ENCODE measurements at places on chromosomes 1 and 21.

DNA sequence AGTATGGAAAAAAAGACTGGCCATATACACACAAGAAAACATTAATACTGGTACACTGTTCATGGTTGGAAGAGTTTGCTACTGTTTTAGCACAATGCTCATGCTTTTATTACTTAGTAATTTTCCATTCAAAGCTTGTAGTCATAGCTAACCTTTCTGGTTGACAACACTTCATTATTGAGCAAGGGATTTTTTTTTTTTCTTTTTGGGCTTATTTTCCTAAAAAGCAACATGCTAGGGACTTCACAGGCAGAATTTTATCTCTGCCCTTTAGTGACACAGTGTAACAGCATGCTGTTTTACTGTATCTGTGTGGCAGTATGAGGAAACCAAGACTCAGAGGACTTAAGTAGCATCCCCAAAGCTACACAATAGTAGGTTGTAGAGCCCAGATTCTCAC lies 58.5 kb downstream of the FGGY start:
- no peak for DNase-seq
- no peak overlapping the region for H3K27ac ChIP-seq
- H3K4me3 ChIP-seq, result no peak overlapping the region
- H3K27me3 ChIP-seq, result no peaks in the 10 kb centered on the region

- DNase-seq, result no peak
- H3K36me3 ChIP-seq, result no peaks in the 10 kb centered on the region
- no peaks in the 10 kb centered on the region for H3K4me1 ChIP-seq
- no peak overlapping the region for H3K4me3 ChIP-seq
- no peaks in the 10 kb centered on the region for H3K27me3 ChIP-seq
Measured at GRCh38 chr1:81183051-81183450, 617.7 kb upstream of the ADGRL2 start.

- no peaks in the 10 kb centered on the region for H3K4me1 ChIP-seq
- no peak overlapping the region for H3K4me3 ChIP-seq
- H3K27ac ChIP-seq, result no peak overlapping the region
- DNase-seq, result no peak
- H3K27me3 ChIP-seq, result peaks cover 7% of the 10 kb centered on the region
Measured at GRCh38 chr1:116345011-116345410, 28.0 kb upstream of the ATP1A1 start.

GRCh38 chr21:44849616-44850130 lies 23.8 kb downstream of the PTTG1IP start:
- no peak overlapping the region for H3K4me3 ChIP-seq
- H3K27me3 ChIP-seq, result no peaks in the 10 kb centered on the region
- peaks cover 64% of the 10 kb centered on the region for H3K4me1 ChIP-seq
- no peak overlapping the region for H3K27ac ChIP-seq

- no peaks in the 10 kb centered on the region for H3K36me3 ChIP-seq
- no peak overlapping the region for H3K27ac ChIP-seq
- no peak overlapping the region for H3K4me3 ChIP-seq
- peaks cover 8% of the 10 kb centered on the region for H3K4me1 ChIP-seq
Measured at GRCh38 chr21:32812035-32812434, 40.5 kb upstream of the PAXBP1 start.

GRCh38 chr1:240794046-240794843 lies 182.3 kb upstream of the GREM2 start:
- DNase-seq, result no peak
- H3K36me3 ChIP-seq, result no peaks in the 10 kb centered on the region
- H3K27me3 ChIP-seq, result no peaks in the 10 kb centered on the region
- H3K27ac ChIP-seq, result no peak overlapping the region

- no peak overlapping the region for H3K27ac ChIP-seq
- H3K36me3 ChIP-seq, result no peaks in the 10 kb centered on the region
- peaks cover 27% of the 10 kb centered on the region for H3K4me1 ChIP-seq
- H3K27me3 ChIP-seq, result no peaks in the 10 kb centered on the region
Measured at GRCh38 chr1:198780376-198780775, 141.5 kb downstream of the PTPRC start.

- H3K4me3 ChIP-seq, result no peak overlapping the region
- no peaks in the 10 kb centered on the region for H3K36me3 ChIP-seq
- no peak for DNase-seq
- H3K27ac ChIP-seq, result no peak overlapping the region
- H3K27me3 ChIP-seq, result no peaks in the 10 kb centered on the region
- H3K4me1 ChIP-seq, result no peaks in the 10 kb centered on the region
Measured at GRCh38 chr1:13707164-13707563, 7.2 kb downstream of the PRDM2 start.

- no peaks in the 10 kb centered on the region for H3K27me3 ChIP-seq
Measured at GRCh38 chr1:160708118-160708517, 3.5 kb downstream of the CD48 start.

DNA sequence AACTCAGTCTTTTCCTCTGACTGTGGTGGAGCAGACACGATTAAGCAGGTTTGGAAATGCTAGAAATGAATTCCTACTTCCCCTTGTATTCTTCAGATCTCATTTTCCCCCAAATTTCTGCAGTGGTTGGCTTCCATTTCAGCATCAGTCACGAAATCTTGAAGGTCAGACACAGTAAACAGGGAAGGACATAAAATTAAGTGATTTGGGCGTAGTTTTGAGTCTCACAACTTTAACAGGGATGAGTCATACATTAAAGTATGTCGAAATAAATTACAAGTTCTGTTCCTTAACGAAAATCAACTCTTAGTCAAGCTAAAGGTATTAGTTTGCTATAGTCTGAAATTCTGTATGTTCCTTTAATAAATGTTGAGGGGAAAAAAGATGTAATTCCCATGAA lies 61.1 kb downstream of the HNRNPR start:
- no peaks in the 10 kb centered on the region for H3K4me1 ChIP-seq
- no peaks in the 10 kb centered on the region for H3K27me3 ChIP-seq
- H3K4me3 ChIP-seq, result no peak overlapping the region
- no peak overlapping the region for H3K27ac ChIP-seq
- DNase-seq, result no peak

GRCh38 chr1:209633335-209633997 lies 18.8 kb downstream of the LAMB3 start:
- peaks cover 8% of the 10 kb centered on the region for H3K27me3 ChIP-seq
- DNase-seq, result no peak
- H3K27ac ChIP-seq, result no peak overlapping the region
- no peaks in the 10 kb centered on the region for H3K36me3 ChIP-seq

- peaks cover 2% of the 10 kb centered on the region for H3K4me1 ChIP-seq
- no peaks in the 10 kb centered on the region for H3K36me3 ChIP-seq
- no peak for DNase-seq
- no peak overlapping the region for H3K27ac ChIP-seq
- no peak overlapping the region for H3K4me3 ChIP-seq
- H3K27me3 ChIP-seq, result no peaks in the 10 kb centered on the region
Measured at GRCh38 chr1:89351597-89352311, 12.1 kb upstream of the GBP6 start.

- DNase-seq, result no peak
- H3K4me1 ChIP-seq, result no peaks in the 10 kb centered on the region
- H3K4me3 ChIP-seq, result no peak overlapping the region
- no peaks in the 10 kb centered on the region for H3K27me3 ChIP-seq
Measured at GRCh38 chr21:29443411-29444010, 144.8 kb downstream of the BACH1 start.

- peaks cover 27% of the 10 kb centered on the region for H3K4me1 ChIP-seq
- no peak overlapping the region for H3K27ac ChIP-seq
- peaks cover 9% of the 10 kb centered on the region for H3K36me3 ChIP-seq
- no peak overlapping the region for H3K4me3 ChIP-seq
Measured at GRCh38 chr1:38834937-38835827, 24.4 kb downstream of the RRAGC start.

DNA sequence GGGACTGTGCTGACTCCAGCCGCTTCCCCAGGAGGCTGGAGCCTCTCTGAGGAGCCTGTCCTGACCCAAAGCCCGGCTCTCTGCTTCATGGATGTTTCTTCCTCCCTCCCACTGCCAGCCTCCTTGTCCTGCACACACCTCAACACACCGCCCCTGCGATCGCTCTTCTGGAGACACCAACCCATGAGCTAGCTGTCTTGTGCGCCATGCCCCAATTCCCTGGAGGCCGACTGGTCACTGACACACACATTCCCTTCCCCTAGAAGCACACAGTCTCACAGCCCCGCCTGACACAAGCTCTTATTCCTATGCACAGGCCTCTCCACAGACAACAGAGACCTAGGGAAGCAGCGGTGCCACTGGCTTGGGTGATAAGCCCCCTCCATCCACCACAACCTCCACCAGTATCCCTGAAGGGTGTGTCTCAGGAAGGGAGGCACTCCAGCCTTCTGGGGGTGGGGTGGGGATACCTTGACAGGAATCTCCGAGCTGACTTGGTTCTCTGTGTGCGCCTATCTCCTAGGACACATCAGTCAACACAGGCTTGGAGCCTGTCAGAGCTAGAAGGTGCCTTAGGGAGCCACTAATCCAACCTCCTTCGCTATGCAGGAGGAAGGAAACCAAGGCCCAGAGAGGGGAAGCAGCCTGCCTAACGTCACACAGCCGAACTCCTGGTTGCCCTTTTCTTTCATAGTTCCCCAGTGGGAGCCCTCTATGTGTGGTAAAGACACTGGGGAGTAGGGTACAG lies 31.1 kb downstream of the AHDC1 start:
- H3K4me3 ChIP-seq, result no peak overlapping the region
- no peak overlapping the region for H3K27ac ChIP-seq
- H3K36me3 ChIP-seq, result no peaks in the 10 kb centered on the region
- peaks cover 76% of the 10 kb centered on the region for H3K4me1 ChIP-seq

GRCh38 chr1:20883766-20884165 lies 96.7 kb upstream of the HP1BP3 start:
- no peak for DNase-seq
- H3K4me3 ChIP-seq, result no peak overlapping the region
- H3K27ac ChIP-seq, result no peak overlapping the region

- no peak overlapping the region for H3K27ac ChIP-seq
- H3K4me3 ChIP-seq, result no peak overlapping the region
- DNase-seq, result peak; percentile 40
- H3K4me1 ChIP-seq, result no peaks in the 10 kb centered on the region
- no peaks in the 10 kb centered on the region for H3K36me3 ChIP-seq
- H3K27me3 ChIP-seq, result no peaks in the 10 kb centered on the region
Measured at GRCh38 chr1:119367432-119368124, 1.0 kb upstream of the HAO2 start.

DNA sequence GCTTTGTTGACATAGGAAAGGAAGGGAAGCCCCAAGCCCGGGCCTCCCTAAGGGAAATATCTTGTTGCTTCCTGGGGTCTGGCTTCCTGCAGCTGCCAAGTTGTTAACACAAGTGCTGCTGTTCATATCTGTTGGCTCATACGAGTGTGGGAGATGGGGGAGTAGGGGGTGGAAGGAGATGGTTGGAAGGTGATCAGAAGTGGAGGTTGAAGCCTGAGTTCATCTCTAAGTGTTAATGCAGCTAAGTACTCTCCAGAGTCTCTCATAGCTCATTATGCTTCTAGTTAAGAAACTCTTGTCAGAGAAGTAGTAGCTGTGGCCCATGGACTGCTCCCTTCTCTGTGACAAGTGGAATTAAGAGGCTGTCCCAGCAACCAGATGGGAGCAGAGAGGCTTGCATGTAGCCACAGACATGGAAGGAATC lies 319.2 kb upstream of the SPAG17 start:
- H3K4me3 ChIP-seq, result no peak overlapping the region
- no peak for DNase-seq
- no peaks in the 10 kb centered on the region for H3K36me3 ChIP-seq
- no peaks in the 10 kb centered on the region for H3K27me3 ChIP-seq

DNA sequence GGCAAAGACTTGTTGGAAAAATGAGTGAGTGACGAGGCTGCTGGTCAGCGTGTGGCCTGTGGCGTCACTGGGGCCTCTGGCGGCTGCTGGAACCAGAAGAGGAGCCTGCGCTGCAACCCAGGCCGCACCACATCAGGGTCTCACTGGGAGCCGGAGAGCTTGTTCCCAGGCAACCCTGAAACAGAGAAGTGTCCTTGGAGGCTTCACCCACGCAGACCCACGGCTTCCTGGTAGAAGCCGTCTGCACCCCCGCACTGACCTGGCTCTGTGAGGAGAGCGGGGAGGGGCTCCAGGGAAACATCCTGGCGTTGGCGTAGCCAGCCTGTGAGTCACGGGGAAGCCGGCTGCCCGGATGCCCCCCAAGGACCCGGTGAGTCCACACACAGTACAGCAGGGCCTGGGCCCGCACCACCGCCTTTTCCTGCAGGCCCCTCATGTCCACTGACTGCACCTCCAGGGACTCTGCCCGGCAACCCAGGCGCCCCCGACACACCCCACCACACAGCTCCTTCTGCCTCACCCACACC lies 57.4 kb downstream of the COL6A1 start:
- H3K4me3 ChIP-seq, result no peak overlapping the region
- no peak overlapping the region for H3K27ac ChIP-seq
- no peaks in the 10 kb centered on the region for H3K4me1 ChIP-seq
- DNase-seq, result no peak
- H3K36me3 ChIP-seq, result no peaks in the 10 kb centered on the region

DNA sequence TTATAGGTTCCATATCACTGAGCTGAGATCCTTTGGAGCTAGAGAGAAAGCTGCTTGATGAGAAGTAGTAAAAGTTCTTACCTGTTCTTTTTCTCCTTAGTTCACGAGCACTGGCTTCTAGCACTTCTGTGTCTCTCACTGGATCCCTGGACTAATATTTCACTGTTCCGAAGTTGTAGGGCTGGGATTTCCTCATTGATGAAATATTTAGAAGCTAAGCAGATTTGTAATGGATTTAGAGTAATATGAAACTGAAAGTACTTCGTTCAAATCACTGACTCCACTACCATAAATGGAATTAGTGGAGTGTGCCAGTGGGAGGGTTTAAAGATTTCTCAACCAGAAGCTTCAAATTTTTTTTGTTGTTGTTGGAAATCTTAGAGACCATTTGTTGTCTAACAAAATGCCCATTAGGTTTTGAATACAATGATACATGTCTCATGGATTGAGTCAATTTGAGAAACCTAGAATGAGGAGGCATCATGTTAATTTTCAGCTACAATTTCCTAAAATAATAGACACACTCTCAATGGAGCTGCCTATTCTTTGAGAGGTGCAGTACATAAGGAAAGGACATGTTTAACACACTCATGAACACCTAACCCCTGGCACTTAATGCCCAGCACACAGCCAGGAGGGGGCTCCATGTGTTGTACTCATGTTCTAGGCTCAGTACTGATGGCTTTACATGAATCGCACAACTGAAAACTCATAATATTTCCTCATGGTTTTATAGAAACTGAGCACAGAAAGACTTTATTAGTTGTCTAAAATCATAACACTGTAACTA lies at the start of gene GBP1:
TSS of gene GBP1 (minus strand) at position 130 of the 790 bp plus-strand sequence. CDS start 1,974 bp downstream, outside the sequence.
- DNase-seq, result peak; percentile 70
- peak within 1 kb of the TSS; percentile 56 for H3K4me3 ChIP-seq
- H3K4me1 ChIP-seq, result peaks cover 16% of the 10 kb centered on the region
- peak within 1 kb of the TSS; percentile 75 for H3K27ac ChIP-seq
- no peaks in the 10 kb centered on the region for H3K27me3 ChIP-seq
- H3K36me3 ChIP-seq, result no peaks in the 10 kb centered on the region

GRCh38 chr1:199447906-199448305 lies 579.6 kb upstream of the NR5A2 start:
- no peak for DNase-seq
- H3K4me3 ChIP-seq, result no peak overlapping the region
- H3K4me1 ChIP-seq, result no peaks in the 10 kb centered on the region
- H3K36me3 ChIP-seq, result no peaks in the 10 kb centered on the region

DNA sequence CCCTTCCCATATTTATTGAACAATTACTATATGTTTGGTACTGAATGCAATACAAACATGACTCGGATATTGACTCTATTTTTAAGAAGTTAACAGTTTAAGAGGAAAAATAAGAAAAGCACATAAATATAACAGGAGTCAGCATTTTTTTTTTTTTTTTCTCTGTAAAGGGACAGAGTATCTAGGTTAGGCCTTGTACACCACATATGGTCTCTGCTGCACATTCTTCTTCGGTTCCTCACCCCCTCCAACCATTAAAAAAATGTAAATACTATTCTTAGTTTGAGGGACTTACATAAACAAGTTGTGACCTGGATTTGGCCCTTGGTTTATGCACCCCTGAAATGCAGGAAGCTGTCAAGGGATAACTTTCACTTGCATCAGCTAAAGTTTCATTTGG lies 40.4 kb downstream of the PHC2 start:
- H3K4me3 ChIP-seq, result no peak overlapping the region
- no peak for DNase-seq
- H3K27ac ChIP-seq, result no peak overlapping the region
- H3K27me3 ChIP-seq, result no peaks in the 10 kb centered on the region
- no peaks in the 10 kb centered on the region for H3K36me3 ChIP-seq
- H3K4me1 ChIP-seq, result peaks cover 20% of the 10 kb centered on the region

All from common myeloid progenitor, CD34-positive (primary cell).